Mucosa of descending colon (tissue), 3 donors: ENCODE measurements at places on chromosomes 6 and 20. TPM values are rescaled to one million over a fixed set of nuclear protein-coding genes. Genes with fewer than 3 reads are reported as not detected.

GRCh38 chr20:41669708-41670263 lies 51.6 kb upstream of the CHD6 start:
- DNase-seq, result no peak

DNA sequence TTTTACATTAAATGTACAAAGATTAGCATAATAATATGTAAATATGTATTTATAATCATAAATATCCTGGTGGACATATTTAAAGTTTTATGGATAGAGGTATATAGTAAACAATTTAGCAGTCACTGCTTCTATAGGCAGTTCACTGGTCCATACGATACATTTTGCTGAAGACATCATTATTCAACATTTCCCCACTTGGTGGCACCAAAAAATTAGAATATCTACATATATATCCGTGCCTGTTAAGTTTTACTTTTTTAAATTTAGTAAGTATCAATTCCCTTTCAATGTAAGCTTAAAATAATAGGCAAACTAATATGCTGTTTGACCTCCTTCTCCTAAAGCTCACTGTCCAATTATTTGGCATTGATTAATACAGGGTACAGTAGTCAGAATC lies 64.2 kb downstream of the LMBRD1 start:
- no peak for DNase-seq

DNA sequence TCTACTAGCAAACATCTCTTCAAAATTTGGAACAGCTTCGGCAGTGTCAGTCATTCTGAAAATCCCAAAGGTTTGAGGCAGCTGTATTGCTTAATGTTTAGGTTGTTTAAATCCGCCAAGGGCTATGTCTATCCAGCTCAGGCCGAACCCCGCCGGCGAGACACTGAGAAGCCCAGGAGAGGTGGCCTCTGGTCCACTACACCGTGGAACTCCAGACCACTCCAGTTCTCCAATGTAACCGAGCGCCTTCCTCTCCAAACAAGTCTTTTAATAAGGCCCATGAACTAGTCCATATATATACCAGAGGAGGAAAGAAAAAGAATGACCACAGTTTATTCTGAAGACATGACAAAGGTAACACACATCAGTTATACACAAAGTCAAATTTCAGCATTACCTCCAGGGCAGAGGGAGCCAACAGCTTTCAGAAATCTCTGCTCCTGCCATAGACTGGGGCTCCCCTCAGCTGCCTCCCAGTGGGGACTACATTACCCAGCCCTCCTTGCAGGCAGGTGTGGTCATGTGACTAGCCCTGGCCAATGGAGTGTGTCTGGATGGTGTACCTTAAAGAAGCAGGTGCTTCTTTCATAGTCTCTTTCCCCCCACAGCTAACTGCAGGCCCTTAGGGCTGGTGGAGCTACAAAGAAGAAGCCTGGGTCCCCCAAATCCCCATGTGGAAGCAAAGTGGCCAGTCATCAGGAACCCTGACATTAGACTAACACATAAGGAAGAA lies at the start of gene RAMACL:
RAMACL (minus strand) TSS at position 255 of the 733 bp plus-strand sequence; CDS start at position 54, 201 bp downstream.
- DNase-seq, result peak; percentile 42

GRCh38 chr6:8483650-8484049 lies 48.3 kb upstream of the SLC35B3 start:
- no peak for DNase-seq

The TULP4 gene
- total RNA-seq, result 83.6 TPM
